ENCODE measurements at places on chromosomes 16 and 17.

- DNase-seq = no peak
Measured at GRCh38 chr16:89779909-89780305, 36.5 kb downstream of the FANCA start.

DNA sequence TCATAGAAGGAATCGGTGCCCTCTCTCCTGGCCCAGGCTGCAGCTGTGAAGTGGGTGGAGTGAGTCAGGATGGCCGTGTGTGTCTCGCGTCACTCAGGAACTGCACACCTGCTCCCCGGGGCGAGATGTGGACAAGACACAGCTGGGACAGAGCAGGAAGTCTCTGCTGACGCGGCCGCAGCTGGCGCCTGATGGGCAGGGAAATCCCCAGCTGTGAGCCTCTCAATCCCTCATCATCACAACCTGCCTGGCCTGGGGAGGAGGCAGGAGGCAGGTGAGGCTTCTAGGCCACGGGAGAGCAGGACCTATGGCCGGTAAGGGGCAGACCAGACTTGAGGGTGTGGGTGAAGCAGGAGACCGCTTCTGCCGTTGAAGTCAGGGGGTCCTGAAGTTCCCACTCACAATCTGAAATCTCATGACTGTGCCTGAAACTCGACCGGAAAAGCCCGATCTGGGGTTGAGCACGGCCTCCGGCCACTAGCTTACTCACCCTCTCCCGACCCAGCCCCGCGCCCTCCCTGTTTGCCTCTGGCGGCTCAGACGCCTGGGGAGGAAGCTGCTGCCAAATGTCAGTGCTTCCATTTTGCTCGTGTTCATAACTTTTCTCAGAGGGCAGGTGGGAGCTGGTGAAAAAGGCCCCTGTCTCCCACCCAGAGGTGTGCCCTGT, 1.1 kb upstream of the TRPV3 start:
- no peak for DNase-seq

GRCh38 chr16:7339700-7340099, 7.1 kb downstream of the RBFOX1 start:
- DNase-seq = no peak

DNA sequence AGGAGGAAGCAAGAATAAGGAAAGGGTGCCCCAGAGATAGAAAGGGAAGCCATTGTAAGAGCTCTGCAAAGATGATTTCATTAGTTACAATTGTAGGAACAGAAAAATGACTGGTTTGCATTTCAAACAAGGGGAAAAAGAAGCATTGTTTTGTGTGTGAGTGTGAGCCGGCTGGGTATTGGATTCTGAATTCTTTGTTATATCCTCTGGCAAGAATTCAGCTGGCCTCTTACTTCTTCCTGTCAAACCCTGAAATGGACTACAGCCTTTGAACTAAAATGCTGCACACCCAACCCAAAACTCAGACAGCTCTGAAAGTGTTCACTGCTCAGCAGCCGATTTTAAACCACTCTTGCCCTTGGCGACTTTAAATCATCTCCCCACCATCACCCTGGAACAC, 461.3 kb downstream of the PMP22 start:
- DNase-seq = no peak

GRCh38 chr16:2519711-2520080, 475 bp upstream of the AMDHD2 start:
- DNase-seq = no peak

DNA sequence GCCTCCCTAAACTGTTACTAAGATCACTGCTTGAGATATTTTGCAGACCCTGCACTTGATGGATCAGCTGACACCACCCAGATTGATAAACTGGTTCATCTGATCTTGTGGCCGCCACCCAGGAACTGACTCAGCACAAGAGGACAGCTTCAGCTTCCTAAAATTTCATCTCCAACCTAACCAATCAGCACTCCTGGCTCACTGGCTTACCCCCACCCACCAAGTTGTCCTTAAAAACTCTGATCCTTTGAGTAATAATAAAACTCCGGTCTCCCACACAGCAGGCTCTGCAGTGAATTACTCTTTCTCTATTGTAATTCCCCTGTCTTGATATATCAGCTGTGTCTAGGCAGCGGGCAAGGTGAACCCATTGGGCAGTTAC, 174.8 kb downstream of the UTP18 start:
- DNase-seq = peak; percentile 11

DNA sequence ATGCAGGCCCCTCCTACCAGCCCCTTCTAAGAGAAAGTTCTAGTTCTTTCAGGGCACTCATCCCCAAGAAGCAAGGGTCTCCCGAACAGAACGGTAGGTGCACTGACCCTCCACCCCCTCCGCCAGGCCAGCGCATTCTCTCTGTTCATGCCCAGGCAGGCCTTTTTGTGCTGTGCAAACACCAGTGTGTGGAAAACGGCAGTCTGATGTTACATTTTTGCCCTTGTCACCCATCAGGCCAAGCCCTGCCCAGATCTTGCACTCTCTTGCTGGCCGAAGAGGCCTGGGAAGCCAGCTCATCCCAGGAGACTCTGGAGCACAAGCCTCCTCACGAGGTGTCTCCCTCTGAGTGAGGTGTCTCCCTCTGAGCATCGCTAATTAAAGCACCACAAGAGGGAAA, 16.1 kb upstream of the MTSS2 start:
- DNase-seq = no peak

GRCh38 chr17:70604854-70605253, 435.5 kb downstream of the KCNJ2 start:
- DNase-seq = no peak

- DNase-seq = no peak
Measured at GRCh38 chr17:72136692-72137091, 15.9 kb downstream of the SOX9 start.

GRCh38 chr17:45852535-45853297, 8.0 kb downstream of the SPPL2C start:
- peak; percentile 51 for DNase-seq

DNA sequence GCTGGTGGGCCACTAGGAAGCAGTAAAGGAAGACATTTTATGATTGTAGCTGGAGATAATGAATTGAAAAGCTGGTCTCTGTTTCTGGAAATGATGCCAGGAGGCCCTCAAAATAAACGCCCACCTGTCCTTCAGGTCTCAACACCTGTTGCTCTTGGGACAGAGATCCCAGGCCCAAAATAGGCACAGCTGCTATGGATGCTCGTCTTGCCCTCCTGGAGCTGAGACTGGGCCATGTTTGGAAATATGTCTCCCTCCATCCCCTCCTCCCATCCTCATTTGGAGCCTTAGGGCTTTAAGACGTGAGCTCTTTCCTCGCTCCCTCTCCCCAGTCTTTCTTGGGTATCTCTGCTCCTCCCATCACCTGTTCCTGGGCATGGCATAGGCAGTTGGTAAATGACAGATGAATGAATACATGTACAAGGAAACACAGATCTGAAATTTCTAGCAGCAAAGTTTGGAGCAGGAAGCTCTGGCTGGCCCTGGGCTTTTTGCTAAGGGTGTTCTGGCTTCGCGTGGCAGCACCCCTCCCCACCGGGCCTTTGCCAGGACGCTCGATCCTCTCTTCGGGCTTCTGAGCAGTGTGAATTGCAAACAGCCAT, 33.3 kb downstream of the MYH3 start:
- DNase-seq = no peak

GRCh38 chr16:25868706-25869370, 177.1 kb downstream of the HS3ST4 start:
- DNase-seq = no peak

- DNase-seq = no peak
Measured at GRCh38 chr16:10827691-10828341, 9.2 kb upstream of the TVP23A start.

DNA sequence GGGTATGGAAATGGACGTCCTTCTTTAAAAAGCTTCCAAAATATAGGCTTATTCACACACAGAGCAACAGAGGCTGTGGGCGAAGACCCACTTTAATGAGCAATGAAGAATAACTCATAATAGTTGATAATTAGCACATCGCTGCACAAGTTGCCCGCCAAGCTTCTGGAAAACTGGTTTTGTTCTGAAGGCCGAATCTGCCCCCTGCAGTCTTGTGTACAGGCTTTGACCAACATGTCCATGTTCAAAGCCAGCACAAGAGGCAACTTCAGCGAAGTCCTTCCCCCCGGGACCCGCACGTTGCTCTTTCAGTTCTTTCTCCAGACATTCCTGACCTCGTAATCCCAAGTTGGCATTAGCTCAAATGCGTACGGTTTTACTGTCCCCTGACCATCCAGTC, 73.3 kb downstream of the IRX5 start:
- DNase-seq = no peak

DNA sequence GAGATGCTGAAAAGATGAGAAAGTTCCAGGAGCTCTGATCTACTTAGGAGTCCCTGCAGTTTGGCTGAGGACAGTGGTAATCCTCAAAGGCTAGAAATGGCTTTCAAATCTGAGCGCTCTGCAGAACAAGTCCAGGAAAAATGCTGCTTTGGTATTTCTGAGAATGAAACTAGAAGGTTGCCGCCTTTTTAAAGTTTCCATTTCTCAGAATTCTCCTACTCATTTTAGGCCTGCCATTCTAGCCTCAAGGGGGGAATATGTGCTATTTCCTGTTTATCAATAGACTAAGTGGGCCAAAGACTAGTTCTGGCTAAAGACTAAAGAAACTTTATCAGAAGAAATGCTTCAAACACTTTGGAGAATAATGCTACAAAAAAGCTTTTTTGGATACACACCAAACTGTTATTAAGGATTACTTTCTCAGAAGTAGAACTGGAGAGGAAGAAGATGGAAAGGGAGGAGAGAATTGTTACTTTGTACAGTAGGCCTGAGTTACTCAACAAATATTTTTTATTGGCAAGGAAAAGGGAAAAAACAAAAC, at the start of gene SLFN12L:
Gene SLFN12L (minus strand): TSS at position 78 of the 541 bp plus-strand sequence. CDS start 15,314 bp downstream, outside the sequence.
- no peak for DNase-seq

DNA sequence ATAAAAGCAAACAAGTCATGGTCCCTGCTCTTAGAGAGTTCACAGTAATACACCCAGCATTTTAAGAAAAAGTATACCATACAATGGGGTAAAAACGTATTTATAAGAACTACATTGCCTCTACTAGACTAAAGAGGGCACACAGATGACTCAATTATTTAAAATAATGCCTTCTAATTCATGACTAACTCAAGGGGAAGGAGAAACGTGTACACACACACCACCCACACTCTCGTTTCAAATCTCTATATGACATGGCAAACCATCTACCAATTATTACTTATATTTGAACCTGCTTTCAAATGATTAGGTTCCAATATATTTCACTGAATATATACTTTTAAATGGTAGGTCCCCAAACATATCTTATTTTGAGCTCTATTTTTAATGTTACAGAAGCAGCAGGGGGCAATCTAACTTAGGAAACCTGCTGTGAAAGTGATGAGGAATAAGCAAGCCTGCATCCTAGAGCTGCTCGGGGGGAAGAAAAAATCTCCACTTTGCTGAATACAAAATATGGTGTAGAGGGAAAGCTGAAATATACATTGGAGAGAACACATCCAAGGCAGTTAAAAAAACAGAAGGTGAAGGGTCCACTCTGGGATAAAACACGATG, 232.4 kb upstream of the PSMD7 start:
- no peak for DNase-seq

- no peak for DNase-seq
Measured at GRCh38 chr17:37614391-37614790, 5.2 kb upstream of the SYNRG start.

DNA sequence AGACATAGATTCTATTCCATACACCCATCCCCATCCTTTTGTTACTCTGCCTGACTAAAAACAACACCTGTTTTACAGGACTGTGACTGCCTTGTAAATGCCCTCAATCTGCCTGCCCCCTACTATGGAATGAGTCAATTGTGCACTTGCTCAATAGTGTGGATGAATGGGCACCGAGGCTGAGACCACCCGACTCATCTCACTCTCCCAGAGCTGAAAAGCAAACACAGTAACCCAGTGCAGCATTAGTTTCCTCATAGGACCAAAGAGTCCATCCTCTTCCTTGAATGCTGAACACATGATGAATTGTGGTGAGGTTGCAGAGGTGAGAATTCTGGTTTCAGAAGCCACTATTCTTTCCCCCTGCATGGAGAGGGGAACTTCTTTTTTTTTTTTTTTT, 233.7 kb downstream of the ZFHX3 start:
- DNase-seq = no peak

DNA sequence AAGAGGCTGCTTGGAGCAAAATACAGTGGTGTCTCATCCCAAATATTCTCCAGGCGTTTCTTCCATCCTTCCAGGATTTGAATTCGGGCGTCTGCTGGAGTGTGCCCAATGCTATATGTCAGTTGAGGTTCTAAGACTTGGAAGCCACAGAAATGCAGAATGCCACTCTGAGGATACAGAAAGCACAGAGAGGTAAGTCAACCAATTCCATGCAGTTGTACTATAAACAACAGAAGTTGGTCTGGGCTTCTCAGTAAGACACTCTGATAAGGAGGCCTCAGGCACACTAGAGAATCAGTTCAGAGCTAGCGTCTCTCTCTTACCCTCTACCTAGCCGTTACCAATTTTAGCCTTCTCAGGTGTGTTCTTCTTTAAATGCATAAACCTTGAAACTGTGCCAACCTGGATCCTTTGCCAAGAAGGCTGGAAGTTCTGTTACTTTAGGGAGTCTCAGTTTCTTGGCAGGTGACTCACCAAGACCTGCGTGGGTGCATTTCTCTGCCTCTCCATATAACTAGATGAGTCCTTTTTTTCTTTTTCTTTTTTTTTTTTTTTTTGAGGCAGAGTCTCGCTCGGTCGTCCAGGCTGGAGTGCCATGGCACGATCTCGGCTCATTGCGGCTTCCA, 15.1 kb downstream of the NQO1 start:
- no peak for DNase-seq

DNA sequence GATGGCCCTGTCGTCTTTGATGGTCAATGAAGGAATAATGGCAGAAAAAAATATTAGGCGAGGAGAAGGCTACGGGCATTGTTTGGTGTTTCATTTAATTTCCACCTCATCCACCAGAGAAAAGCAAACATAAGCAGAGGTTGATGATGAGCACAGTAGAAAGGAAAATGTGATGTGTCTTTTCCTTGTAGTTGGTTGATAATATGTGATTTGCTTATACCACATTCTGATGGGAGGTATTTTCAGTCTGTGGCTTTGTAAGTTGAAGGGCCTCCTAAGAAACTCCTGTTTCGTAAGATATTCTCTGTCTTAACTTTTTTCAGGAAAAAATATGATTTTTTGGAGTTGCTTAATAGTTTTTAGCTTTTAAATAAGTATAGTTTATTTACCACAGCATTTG, 215.7 kb downstream of the PRKCA start:
- no peak for DNase-seq

GRCh38 chr16:12390644-12391043, 413.0 kb downstream of the CPPED1 start:
- DNase-seq = no peak

DNA sequence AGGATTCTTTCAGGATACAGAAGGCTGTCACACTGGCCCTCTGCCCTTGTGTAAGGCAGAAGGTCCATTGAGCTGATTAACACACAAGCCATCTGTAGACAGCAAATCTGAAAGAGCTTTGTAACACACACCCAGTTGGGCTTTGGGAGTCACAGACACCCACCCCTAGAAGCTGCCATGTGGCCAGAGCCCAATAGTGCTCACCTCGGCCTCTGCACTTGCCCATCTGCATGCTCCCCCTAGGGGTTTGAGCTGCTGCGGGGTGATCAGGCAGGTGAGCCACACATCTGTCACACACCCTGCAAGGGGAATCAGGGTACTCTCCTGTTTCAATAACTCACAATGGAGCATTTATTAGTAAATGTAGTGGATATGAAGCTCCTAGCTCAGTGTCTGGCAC, 138.3 kb downstream of the CHD9NB start:
- no peak for DNase-seq
